Osteoblast (primary cell): ENCODE measurements at places on chromosomes 13 and 19. TPM values are rescaled to one million over a fixed set of nuclear protein-coding genes. Genes with fewer than 3 reads are reported as not detected.

- DNase-seq: no peak
Measured at GRCh38 chr13:66489586-66489985, 740.5 kb downstream of the PCDH9 start.

PLK5 gene
- total RNA-seq: under 0.01 TPM in 1 of 2 replicates, not detected in the other

CASP14 gene
- total RNA-seq: not detected in 2 replicates

DNA sequence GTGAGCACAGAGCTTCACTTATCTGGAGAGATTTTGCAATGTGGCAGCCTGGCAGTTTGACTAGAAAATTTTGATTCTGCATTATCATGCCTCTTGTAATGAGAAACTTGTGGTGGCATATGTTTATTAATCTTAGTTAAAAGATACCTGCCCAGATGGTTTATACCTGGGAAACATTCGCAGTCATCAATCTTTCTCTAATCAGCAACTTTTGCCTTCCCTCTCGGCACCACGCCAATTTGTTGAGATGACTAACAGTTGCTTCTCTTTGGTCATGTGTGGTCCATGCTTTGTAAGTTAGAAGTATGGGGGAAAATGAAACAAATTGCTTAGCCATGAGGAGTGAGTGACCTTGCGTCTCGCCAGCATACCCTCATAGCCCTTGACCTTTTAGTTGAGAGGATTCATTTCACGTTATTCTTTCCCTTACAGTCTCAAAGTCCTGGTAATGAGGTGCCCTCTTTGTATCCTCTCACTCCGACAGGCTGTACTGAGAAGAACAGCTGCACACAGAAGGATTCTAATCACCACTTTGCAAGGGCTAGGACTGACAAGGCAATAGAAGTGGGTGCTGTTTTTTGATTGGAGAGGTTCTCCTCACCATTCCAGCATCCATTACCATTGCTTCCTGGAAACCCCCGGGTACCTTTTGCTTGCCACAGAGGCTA, 201.4 kb downstream of the OXGR1 start:
- no peak for DNase-seq

DNA sequence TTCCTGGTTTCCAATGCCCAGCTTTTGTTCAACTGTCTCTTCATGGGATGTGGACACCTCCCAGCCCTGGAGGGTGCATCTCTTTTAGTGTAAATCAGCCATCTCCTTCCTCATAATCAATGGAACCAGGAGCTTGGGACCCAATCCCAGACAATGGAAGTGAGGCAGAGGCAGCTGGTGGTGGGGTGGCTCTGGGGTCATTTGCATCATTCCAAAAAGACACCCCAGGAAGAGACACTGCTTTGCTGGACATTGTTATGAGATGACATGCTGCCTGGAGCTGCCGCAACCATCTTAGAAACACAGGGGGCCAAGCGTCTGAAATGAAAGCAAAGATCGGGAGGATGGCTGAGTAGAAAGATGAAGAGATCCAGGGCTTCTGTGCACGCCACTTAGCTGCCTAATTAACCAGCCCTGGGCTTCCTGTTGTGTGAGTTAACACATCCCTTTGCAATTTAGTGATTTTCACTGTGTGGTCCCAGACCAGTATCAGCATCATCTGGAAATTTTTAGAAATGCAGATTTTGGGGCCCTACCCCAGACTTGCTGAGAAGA, 36.1 kb downstream of the IRS2 start:
- DNase-seq: no peak

- no peak for DNase-seq
Measured at GRCh38 chr19:28497137-28497536, 715.8 kb downstream of the UQCRFS1 start.

GRCh38 chr19:41604831-41605230, 22.0 kb downstream of the CEACAM4 start:
- no peak for DNase-seq

GRCh38 chr13:59211606-59212005, 952.1 kb downstream of the DIAPH3 start:
- DNase-seq: no peak
